ENCODE measurements at places on chromosomes 2 and 18. TPM values are rescaled to one million over a fixed set of nuclear protein-coding genes. Genes with fewer than 3 reads are reported as not detected.

The CRYGD gene
- total RNA-seq, result not detected

The REG3G gene
- total RNA-seq, result not detected

The CFAP221 gene
- 0.16 TPM for total RNA-seq

The POTEC gene
- total RNA-seq, result not detected

The NOL4 gene
- not detected for total RNA-seq

The BOK gene
- total RNA-seq, result 34.8 TPM

The NEU2 gene
- not detected for total RNA-seq

The LYPD6B gene
- not detected for total RNA-seq

The FEZ2 gene
- total RNA-seq, result 126 TPM

The CXCR2 gene
- not detected for total RNA-seq

The IL18RAP gene
- total RNA-seq, result not detected

The CDH19 gene
- 0.06 TPM for total RNA-seq

The SIGLEC15 gene
- total RNA-seq, result not detected
